Stimulated activated CD4-positive, alpha-beta T cell treated with anti-CD3 and anti-CD28 coated beads, Interleukin-1b, Interleukin-23, amount 100 ng/mL, for 1 hour (primary cell): ENCODE measurements at places on chromosomes 5 and 9.

GRCh38 chr5:94467954-94468930 is 150.2 kb downstream of the KIAA0825 start:
- DNase-seq, result no peak

DNA sequence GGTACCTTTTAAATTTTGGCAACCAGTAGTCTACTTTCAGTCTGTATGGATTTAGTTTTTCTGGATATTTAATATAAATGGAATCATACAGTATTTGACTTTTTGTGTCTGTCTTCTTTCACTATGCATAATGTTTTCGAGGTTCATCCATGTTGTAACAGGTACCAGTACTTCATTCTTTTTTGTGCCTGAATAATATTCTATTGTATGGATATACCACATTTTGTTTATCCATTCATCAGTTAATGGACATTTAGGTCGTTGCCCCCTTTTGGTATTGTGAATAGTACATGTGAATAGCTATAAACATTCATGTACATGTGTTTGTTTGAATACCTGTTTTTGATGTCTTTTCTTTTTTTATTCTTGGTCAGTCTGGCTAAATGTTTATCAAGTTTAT is 19.1 kb upstream of the TBCA start:
- DNase-seq, result no peak

DNA sequence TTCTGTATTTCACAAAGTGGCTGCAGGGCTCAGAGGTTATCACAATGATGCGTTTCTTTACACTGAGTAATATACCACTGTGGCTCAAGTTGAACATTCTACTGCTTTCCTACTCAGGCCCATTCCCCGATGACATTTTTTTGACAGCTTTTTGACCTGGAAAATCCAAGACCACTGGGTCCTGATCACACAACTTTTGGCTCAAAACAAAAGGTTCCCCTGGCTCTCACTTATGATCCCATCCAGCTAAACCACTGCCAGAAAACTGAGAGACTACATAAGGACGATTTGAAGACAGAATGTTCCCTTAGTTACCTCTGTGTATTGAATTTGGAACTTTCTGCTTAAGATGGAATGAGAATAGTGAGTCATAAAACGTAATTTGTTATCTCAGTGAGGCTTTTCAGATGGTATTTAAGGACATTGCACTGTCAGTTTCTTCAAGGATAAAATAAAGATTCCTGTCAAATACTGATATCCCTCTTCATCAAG is 78.0 kb upstream of the FBXL7 start:
- DNase-seq, result no peak

DNA sequence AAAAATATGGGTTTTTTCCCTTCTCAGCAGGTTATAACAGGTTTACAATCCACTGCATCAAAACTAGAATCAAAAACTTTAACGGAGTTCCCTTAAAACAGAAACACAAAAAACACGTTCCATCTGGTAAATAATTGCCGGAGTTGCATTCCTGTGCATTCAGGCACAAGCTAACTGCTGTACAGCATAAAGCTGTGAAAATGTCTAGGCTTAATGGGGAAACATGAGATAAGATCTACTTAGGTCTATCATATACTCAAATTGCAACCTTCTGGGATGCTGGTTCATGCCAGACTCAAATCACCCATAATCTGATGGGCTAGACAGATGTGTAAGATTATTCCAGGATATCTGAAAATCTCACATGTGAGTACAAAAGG is 265.3 kb downstream of the DOCK8 start:
- no peak for DNase-seq

GRCh38 chr5:658103-658502 is 35.0 kb downstream of the TPPP start:
- no peak for DNase-seq

DNA sequence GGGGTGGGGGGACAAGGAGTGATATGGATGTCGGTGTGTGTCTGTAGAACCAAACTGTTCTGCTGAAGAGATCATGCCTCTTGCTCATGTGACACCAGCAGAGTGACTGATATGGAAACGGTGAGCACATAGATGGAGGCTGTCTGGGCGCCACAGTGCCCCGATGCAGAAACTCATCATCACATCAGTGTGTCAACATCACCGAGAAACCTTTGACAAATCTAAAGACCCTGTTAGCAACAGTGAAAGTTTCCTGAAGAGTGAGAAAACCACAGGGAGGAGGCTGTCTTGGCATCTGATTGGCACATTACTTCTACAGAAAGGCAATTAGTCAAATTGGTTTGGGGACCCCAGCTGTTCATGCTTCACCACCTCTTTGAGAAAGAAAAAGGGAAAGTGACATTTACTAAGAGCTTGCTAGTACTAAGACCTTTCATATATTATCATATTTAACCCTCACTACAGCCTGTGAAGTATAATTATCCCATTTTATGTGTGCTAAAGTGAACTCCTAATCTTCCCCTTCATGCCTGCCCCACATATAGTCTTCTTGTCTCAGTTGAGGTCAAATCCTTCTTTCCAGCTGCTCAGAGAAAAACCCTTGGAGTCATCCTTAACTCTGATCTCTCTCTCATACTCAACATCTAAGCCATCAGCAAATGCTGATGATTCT is 25.6 kb downstream of the CSF2 start:
- DNase-seq, result no peak

- DNase-seq, result no peak
Observed at GRCh38 chr9:113511047-113511521, 47.6 kb downstream of the RGS3 start.

DNA sequence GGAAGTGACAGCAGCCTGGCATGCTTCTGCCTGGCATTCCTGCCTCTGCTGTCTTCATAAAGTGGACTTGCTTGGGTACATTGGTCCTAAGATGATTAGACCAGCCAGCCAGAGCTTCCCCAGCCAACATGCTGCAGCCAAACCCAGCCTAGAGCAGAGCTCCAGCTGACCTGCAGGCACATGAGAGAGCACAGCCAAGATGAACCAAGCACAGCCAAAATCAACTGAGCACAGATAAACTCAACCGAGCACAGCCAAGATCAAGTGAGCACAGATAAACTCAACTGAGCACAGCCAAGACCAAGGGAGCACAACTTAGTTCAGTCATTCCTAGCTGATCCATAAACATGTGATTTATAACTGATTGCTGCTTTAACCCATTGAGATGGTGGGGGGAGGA is 266.5 kb downstream of the MSX2 start:
- no peak for DNase-seq

DNA sequence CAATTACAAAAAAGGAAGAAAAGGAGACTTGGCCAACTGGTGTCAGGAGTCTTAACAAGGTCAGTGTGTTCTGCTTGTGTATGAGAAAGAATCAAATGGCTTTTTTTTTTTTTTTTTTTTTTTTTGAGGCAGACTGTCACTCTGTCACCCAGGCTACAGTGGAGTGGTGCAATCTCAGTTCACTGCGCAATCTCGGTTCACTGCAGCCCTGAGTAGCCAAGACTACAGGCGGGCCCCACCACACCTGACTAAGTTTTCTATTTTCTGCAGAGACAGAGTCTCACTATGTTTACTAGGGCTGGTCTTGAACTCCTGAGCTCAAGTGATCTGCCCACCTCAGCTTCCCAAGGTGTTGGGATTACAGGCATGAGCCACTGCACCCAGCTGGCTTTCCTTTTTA is 3.1 kb upstream of the IL7R start:
- DNase-seq, result no peak

DNA sequence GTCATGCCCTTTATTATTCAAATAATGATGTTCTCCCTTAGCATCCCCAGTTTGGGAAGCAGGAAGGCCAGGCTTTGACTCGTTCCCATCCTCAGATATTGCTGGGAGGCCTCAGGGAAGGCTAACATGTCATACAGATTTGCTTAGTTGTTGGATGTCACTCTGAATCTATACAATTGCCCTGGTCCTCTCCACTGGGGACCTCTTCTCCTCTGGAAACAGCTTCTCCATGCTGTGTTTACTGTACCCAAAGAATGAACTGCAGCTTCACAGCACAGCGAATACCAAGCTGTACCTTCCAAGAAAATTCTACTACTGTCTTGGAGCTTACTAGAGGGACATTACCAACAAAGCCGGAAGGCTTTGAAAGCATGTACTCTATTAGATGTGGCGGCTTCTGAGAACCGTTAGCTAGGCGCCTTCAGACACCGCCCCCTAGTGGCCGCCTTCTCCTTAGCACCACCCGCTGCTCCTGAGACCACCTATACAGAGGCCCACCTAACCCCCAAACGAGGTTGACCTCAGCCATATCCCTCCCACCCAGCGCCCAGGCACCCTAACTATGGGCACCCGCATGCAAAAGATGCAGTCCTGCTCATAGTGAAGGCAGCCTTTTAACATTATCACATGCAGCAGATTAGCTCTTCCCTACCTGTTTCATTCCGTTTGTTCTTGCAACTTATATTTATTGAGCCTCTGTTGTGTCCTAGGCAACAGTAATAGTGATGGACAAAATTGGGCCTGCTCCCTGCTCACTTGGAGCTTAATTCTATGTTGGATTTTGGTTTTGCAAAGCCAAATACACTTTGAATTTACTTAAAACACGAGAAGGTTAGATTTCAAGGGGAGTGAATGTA is 34.9 kb upstream of the FOXI1 start:
- DNase-seq, result no peak

- DNase-seq, result no peak
Observed at GRCh38 chr5:60852317-60852716, 8.2 kb upstream of the ELOVL7 start.

- no peak for DNase-seq
Observed at GRCh38 chr9:93058355-93059010, at the start of gene SUSD3. SUSD3 (plus strand) TSS chr9:93058701; CDS start chr9:93058743, 42 bp downstream.
